NCI-H510A (cell line): ENCODE measurements at places on chromosomes 3 and 15.
A peak's percentile ranks its signal among the peaks of the same experiment; 100 is the strongest.

GRCh38 chr3:82012775-82013174 is 251.3 kb upstream of the GBE1 start:
- no peak for DNase-seq

GRCh38 chr3:123907720-123908119 is 23.6 kb upstream of the MYLK start:
- DNase-seq, result no peak

DNA sequence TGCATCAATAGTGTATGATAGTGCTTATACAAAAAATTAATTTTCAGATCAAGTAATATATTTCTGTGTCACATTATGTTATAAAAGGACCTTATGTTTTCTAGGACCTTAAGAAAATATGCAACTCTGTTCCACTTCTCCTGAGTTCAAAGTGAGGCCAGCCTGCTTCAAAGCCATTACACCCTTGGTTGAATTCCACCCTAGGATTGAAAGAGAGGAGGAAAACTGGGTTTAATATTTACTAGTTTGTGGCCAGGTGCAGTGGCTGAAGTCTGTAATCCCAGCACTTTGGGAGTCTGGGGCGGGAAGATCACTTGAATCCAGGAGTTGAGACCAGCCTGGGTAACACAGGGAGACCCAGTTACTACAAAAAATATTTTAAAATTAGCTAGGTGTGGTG is 32.9 kb upstream of the NR1I2 start:
- no peak for DNase-seq

- peak; percentile 7 for DNase-seq
Measured at GRCh38 chr15:53197426-53197839, 407.3 kb upstream of the ONECUT1 start.

- no peak for DNase-seq
Measured at GRCh38 chr3:146468234-146468633, 1.1 kb downstream of the PLSCR2 start.

GRCh38 chr3:20924646-20925385 is 738.8 kb upstream of the SGO1 start:
- DNase-seq, result no peak

GRCh38 chr15:90106522-90107117 is 4.4 kb upstream of the IDH2 start:
- no peak for DNase-seq

DNA sequence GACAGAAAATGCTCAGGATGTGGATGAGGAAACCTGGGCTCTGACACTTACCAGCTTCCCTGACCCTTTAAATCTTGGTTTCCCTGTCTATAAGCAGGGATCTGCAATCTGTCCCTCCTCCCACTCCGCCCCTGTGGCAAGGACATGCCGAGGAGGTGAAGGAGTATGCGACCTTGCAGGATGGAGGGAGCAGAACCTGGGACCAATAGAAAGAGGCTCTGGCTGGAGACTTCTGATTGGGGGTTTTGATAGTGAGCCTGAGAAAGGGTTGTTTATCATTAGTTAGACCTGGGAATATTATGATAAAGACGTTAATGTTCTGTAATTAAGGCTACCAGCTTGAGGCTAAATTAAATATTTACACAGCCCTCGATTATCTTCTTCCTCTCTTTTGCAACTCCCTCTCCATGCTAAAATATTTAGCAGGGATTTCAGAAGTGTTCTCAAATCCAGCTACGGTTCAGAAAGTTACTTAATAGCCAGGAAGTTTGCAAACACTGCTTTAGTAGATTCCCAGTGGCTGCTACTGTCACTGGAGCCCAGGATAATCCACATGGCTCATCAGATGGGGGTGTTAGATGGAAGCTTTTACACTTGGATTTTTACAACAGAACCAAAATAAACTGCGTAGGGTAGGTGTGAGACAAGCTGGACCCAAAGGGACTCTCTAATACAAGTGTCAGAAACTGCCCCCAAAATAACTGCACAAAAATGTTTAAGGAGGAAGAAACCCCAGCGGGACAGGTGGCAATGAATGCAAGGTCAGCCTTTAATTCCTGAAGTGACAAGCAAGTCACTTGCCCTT is 9.2 kb upstream of the PAQR5 start:
- no peak for DNase-seq

GRCh38 chr3:138448631-138449030 is 14.2 kb downstream of the ESYT3 start:
- no peak for DNase-seq

DNA sequence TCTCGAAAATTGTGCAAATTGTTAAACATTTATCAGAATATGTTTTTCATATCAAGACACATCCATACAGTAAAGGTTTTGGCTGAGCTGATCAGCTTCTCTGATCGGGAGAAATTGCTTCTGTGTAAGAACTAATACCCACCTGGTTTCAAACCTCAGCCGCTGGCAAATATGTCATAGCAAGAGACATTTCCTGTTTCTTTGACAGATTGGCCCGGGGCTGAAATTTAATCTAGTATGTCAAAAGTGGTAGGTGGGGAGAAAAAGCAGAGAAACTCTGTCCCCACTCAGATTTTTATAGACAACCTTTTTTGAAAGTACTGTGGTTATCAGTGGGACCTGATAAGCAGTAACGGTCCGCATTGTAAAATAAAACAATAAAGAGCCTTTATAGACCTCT is 88.8 kb upstream of the SLC24A5 start:
- no peak for DNase-seq

DNA sequence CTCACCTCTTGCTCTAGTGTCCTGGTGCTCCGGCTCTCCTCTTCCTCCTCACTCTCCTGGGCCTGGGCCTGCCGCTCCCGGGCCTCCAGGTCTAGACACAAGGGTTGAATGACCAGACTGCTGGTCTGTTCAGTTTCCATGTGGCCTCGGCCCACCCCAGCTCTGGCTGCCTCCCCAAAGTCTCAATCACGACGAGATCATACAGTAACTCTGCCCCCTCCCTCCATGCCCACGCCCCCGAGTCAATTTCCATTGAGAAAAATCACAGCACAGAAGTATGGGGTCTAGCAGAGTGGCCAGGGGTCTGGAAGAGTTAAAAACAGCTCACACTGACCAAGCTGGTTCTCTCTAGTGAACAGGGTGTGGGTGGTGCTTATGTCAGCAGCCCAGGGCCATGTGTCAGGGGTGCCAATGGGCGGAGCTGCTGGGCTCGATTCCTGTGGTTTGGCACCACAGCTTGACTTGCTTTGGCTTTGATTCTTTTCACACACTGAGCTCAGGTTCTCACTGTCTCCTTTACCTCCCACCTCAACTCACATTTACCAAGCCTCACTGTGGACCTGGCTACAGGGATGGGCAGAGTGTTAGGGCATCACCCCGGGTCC is 6.9 kb downstream of the C15orf62 start:
- DNase-seq, result no peak

DNA sequence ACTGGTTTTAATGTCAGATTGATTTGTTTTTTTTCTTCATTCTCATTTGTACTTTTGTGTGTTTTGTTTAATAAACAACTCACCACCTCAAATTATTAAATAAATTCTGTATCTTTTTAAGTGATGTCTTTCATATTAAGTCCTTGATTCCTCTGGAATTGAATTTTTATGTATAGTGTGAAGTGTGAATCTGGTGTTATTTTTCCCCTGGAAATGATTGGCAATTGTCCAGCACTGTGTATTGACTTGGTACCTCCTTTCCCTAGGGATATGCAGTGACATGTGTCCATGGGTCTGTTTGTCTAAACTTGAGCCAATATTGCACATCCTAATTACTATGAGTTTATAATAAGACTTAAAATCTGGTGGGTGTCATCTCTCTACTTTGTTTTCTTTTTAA is 2.1 kb downstream of the RNU5B-1 start:
- no peak for DNase-seq

DNA sequence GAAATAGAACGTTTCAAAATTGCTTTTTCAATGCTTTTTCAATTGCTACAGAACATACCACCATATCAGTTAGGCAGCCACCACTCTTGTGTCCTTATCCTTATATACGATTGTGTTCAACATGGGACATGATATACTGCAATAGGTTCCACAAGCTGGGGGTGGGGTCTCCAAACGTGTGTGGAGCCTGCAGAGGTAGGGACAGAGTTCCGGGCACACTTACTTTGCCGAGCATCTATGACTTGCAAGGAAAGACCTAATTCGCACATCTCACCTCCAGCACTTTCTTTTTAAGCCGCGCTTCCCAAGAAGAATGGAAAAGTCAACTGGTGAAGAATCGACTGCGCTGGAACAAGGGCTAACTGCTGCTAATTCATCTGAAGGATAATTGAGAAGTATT is 39.6 kb upstream of the SFMBT1 start:
- no peak for DNase-seq

GRCh38 chr3:125150525-125151441 is 61.8 kb downstream of the SLC12A8 start:
- DNase-seq, result no peak

GRCh38 chr3:194271460-194272035 is 79.6 kb downstream of the CPN2 start:
- DNase-seq, result no peak

GRCh38 chr3:16174389-16174788 is at the start of gene GALNT15:
GALNT15 (plus strand) TSS chr3:16174680; CDS start chr3:16175152, 472 bp downstream.
- no peak for DNase-seq

DNA sequence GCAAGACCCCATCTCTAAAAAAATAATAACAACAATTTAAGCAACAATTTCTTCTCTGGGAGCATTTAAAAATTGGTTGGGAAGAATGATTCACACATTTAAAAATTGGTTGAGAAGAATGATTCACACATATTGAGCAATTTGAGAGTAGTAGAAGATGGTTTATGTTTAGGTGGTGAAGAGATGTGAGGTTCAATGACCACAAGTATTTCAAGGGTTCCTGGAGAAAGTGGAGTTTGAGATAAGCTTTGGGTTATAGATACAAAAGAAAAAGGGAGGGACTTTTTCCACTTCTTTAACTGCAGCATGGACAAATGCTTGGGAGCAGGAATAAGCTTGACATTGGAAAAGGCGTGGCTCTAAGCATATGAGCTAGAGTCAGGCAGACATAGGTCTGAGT is 145.7 kb upstream of the NPHP3 start:
- DNase-seq, result no peak

DNA sequence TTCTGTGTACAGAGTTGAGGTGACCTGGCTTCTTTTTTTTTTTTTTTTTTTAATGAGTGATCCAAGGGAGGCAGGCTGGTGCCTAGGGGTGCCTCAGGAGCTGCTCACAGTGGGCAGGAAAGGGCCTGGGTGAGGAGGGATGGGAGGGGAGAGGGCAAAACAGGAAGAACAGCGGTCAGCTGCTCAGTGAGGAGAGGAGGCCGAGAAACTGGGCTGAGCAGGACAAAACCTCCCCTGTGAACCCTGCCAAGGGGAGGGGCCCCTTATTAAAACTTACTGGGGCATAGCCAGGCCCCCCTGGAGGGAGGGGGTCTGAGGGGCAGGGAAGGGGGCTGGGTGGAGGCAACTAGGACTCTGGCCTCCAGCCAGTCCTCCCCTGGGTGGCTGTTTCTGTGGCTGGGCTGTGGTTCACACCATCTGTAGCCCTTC is 3.5 kb downstream of the PLEKHO2 start:
- no peak for DNase-seq

GRCh38 chr15:69535101-69535638 is 82.6 kb downstream of the RPLP1 start:
- no peak for DNase-seq

DNA sequence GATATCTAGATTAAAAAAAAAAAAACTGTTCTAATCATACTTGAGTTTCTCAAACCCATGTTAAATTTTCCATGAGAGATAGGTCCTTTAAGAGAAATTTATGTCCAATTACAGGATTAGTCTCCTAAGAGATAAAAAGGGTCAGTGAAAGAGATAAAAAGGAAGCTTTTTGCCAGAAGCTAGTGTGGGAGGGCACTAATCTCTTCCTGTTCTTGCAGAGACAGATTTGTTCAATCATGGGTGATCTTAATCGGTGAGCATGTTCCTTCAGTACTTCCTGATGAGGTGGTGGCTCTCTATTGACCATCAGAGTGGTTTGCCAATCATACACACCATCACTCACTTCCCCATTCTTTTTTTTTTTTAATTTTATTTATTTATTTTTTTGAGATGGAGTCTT is 16.9 kb upstream of the LPP start:
- DNase-seq, result no peak

- DNase-seq, result no peak
Measured at GRCh38 chr3:82392203-82392775, 630.8 kb upstream of the GBE1 start.

GRCh38 chr3:169813757-169814517 is 1.2 kb upstream of the LRRC34 start:
- peak; percentile 20 for DNase-seq

- no peak for DNase-seq
Measured at GRCh38 chr3:124517306-124517705, 212.9 kb upstream of the UMPS start.

- no peak for DNase-seq
Measured at GRCh38 chr15:38557921-38558320, 6.7 kb downstream of the RASGRP1 start.

- DNase-seq, result no peak
Measured at GRCh38 chr3:112365035-112365434, 32.1 kb downstream of the CD200 start.

DNA sequence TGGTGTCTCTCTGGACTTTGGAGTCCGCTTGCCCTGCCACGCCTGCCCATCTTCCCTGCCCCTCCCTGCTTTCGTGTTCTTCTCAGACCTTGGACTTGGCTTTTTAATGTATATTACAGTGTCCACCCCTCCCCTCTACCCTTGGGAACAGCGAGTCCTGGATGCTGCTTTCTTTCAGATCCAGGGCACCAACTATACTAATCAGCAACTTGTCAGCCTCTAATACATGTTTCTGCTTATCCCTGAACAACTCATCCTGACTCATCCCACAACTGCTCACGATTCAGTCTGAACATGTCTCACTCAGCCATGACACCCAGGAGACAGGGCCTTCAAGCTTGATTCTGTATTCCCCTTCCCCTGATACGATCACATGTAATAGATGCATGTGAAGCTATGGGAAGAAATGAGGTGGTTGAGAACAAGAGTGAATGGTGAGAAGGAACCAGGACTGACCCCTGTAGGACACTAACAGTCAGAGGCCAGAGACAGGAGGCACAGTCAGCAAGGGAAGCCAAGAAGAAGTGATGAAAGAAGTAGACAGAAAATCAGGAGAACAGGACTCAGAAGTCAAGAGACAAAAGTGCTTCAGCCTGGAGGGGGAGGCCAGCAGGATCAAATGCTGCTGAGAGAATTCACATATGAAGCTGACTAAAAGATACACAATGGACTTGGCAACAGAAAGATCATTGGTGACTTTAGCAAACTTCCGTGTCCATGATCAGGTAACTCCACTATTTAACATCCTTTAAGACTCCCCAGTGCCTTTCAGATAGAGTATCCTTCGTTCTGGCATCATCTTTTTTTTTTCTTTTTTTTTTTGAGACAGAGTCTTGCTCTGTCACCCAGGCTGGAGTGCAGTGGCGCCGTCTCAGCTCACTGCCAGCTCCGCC is 35.4 kb downstream of the BCL2L10 start:
- no peak for DNase-seq

GRCh38 chr3:196093317-196094111 is 11.6 kb upstream of the TFRC start:
- no peak for DNase-seq

DNA sequence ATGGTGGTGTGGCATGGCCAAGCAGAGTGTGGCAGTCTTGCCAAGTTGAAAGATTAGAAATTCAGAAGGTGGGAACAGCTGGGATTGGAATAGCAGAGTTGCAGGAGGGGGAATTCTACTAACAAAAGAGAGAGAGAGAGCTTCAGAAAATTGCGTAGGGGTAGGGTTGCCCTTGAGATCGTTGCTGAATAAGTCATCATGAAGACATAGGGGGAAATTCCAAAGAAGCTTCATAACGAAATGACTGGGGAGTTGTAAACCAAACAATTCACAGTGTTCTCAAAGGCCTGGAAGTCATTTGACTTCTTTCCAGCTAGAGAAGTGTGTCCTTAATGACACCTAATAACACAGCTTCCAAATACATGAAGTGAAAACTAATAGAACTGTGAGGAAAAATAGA is 26.3 kb upstream of the TIPARP start:
- DNase-seq, result no peak
